ENCODE measurements at places on chromosomes 12 and 14. TPM values are rescaled to one million over a fixed set of nuclear protein-coding genes. Genes with fewer than 3 reads are reported as not detected.
A peak's percentile ranks its signal among the peaks of the same experiment; 100 is the strongest.

The TRMT61A gene
- 7.5 TPM for total RNA-seq

GRCh38 chr12:30795410-30796312, 40.9 kb upstream of the CAPRIN2 start:
- DNase-seq, result peak; percentile 81

DNA sequence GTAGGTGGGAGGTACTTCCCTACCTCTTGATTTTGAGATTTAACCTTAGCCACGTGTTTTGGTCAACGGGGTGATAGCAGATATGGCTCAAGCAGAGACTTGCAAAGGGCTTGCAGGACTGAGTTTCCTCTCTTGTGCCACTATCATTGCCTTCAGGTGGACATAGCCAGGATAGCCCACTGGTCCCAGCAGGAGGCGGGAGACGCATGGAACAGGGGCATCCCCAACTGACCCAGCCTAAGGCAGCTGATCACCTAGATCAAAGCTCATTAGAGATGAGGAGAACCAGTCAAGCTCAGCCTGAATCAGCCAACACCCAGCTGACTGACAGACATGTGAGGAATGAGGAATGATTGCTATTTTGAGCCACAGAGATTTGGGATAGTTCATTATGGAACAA, 49.6 kb downstream of the CALM1 start:
- DNase-seq, result no peak

DNA sequence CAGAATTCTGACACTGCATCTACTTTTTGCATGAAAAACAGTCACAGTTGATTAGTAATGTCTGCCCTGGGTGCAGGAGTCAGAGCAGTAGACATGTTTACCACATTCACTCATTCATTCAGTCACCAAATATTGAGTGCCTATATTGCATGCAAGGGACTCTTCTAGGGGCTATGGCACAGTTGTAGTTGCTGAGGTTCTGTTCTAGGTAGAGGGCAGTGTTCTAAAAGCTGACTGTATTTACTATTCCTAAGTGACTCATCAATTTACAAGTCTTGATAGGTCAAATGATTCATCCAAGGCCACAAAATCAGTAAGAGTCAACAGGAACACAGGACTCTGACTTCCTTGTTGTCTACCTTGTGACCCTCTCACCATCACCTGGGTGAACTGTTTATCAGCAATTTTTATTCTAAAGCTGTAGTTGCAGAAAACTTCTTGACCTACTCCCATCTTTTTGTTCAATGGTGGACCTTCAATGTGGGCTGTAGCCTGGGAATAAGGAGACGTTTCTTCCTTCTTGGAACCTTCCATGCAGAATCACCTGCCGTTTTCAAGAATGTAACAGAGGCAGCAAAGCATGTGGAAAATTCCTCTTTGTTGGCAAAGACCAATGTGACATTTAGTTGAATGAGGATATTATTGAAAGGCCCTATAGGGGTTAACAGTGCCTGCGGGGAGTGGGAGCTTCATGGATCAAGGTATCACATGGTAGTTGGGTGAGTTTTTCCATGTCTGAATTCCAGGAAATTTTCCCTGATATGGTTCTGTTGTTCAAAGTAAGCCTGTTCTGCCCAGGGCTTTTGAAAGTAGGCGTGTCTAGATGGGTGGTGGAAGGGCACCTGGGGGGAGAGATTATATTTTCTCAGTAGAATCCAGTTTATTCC, 223.2 kb downstream of the KTN1 start:
- peak; percentile 61 for DNase-seq

DNA sequence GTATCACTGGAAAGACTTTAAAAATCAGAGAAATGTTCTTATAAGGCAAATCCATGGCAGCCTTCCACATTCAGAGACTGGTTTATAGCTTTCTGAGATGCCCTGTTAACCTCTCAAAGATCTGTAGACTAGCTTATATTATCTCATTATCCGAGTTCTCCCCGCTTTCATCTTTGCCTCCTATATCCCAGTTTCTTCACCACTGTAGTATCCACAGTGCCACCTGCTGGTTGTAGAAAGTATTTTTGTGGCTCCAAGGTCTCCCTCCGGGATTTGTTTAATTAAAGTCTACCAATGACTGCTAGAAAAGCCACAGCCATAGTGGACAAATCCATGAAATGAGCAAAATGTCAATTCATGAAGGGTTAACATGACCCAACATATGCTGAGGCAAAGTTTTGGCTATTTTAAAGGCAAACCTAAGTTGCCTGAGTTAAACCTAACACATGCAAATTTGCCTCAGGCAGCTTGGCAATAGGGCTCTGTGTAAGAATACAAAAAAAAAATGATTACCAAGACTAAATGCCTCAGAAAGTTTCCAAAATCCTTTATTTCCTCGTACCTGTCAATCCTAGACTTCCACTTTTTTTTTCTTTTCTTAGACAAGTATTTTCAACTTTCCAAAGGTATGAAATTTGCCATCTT, 218.8 kb upstream of the BMP4 start:
- peak; percentile 94 for DNase-seq

All from dermis blood vessel endothelial cell (primary cell).